NCI-H1092 (cell line): ENCODE measurements at places on chromosomes 2 and 18.
A peak's percentile ranks its signal among the peaks of the same experiment; 100 is the strongest.

GRCh38 chr2:48946449-48947048 is 191.0 kb upstream of the LHCGR start:
- no peak for DNase-seq

DNA sequence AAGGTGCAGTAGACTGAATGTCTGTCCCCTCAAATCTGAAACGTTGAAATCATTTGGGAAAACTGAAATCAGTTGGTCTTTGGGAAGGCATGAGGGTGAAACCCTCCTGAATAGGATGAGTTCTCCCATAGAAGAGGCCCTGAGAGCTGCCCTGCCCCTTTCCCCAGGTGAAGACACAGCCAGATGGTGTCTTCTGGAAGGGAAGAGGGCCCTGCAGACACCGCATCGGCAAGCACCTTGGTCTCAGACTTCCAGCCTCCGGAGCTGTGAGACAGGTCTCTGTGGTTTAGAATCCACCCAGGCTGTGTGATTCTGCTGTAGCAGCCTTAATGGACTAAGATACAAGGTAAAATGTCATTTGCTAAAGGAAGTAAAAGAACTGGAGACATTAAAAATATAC is 42.1 kb upstream of the SNTG2 start:
- no peak for DNase-seq

DNA sequence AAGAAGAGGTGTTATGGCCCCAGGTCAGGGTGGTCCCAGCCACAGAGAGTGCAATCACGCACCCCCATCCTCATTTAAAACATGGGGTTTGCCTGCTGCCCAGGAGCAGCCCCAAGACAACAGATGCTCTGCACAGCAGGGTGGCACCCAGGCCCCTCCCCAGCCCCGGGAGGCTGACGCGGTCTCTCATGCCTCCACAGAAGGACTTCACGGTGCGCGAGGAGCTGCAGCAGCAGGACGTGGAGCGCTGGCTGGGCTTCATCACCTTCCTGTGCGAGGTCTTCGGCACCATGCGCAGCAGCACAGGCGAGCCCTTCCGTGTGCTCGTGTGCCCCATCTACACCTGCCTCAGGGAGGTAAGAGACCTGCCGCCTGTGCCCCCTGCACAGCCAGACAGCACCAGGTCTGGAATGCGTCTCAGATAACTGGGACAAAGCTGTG is 133.7 kb downstream of the SMAD7 start:
- DNase-seq, result no peak

GRCh38 chr2:203662951-203663350 is 43.5 kb upstream of the CD28 start:
- no peak for DNase-seq

DNA sequence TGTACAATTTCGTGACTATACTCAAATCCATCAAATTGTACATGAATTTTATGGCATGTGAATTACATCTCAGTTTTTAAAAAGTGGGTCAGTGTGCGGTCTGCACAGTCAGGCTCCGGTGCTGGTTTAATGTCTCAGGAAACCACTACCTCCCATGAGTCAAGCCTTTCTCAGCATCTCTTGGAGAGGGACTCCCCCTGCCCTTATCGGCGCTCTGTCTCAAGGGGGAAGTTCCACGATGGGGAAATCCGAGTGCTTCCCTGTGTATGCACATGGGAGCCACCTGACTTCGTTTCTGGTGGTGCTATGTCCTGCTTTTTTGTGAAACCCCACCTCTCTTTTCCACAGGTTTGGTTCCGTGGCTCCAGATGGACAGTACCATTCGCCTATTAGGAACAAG is 72.5 kb downstream of the ACOXL start:
- DNase-seq, result no peak

GRCh38 chr18:46725310-46725709 is 31.5 kb downstream of the ST8SIA5 start:
- no peak for DNase-seq

DNA sequence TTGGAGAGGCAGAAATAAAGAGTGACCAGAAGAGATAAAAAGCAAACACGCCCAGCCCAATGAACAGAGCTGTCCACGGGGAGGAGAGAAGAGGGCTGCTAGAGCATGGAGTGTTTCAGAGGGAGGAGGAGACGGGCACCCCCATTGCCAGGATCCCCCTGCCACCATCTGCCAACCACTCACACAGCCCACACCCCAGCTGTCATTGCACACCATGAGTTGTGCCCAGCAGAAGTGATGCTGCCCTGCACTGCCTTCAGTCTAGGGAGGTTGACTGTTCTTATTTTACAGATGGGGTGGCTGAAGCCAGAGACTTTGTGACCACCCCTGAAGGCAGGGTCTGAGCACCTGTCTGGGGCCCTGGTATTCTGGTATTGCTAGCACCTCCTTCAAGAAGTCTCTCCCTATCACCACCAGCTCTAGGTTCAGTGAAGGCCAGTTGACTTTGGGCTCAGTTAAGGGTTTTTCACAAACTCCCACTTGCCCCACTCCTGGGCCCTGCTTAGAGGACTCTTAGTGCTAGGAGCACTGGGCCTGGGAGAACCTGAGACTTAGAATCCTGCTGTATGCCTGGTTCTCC is 2.4 kb downstream of the FABP1 start:
- DNase-seq, result no peak

- DNase-seq, result peak; percentile 1
Measured at GRCh38 chr2:229591611-229592010, 122.7 kb downstream of the DNER start.

GRCh38 chr18:22844628-22845027 is 88.5 kb upstream of the RBBP8 start:
- no peak for DNase-seq

DNA sequence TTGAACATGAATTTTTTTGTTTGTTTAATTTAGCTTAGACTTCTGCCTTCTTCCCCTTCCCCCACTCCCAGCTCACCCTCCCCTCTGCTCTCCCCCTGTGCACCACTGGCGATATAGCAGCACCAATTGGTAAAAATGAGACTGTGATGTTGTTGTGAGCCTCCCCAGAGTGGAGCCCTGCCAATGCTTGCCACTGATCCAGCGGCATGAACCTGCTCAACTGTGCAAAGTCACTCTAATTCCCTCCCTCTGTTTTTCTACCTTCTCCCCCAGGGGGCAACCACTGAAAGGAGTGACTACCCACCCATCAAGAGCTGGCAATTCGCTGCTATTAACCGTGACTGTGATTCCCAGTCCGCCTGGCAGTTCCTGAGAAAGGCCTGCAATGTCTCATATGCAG is 30.2 kb downstream of the KLHL14 start:
- DNase-seq, result no peak

GRCh38 chr2:10039658-10040410 is 3.5 kb upstream of the KLF11 start:
- no peak for DNase-seq

DNA sequence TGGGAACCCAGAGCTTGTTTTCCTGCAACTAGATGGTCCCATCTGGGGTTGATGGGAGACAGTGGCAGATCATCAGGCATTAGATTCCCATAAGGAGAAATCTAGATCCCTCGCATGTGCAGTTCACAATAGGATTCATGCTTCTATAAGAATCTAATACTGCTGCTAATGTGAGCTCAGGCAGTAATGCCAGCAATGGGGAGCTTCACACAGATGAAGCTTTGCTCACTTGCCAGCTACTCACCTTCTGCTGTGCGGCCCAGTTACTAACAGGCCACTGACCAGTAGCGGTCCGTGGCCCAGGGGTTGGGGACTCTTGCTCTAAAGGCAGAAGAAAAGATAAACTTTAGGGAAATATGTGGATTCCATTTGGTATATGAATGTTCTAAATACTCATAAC is 192.9 kb downstream of the AFF3 start:
- DNase-seq, result no peak

GRCh38 chr2:217695033-217695520 is 307.7 kb downstream of the TNS1 start:
- no peak for DNase-seq

GRCh38 chr2:72454189-72454588 is 306.5 kb upstream of the CYP26B1 start:
- no peak for DNase-seq

DNA sequence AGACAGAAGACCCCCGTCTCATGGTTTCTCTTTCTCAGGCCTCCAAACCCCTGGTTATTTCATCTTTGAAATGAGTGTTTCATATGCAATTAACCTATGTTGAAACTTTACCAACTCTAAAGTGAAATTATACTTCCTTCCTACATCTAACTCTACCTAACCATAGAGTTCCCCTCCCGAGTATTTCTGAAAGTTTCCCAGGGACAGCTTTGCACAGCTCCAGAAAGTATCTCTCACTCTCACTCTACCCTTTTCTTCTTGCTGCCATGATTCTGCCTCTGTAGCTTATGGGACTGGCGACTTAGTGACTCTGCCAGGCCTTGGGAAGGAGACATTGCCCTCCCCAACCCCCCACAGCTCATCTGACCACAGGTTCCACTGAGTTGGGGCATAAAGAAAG is 107.9 kb downstream of the B3GNT2 start:
- DNase-seq, result no peak

DNA sequence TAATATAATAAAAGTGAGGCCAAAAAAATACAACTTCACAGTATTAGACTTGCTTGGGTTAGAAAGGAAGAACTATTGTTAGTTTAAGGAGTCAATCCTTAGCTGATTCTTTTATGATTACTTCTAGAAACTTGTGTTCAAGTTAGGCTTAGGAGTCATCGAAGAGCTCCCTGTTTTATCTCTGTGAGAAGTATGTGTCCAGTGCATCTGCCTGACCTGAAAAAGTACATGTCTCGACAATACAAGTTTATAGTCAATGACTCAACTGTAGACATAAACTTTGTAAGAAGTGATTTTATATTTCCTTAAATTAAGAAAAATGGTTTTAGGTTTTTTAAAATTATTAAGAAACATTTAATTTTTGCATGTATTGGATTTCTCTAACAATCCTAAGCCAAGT is 571.2 kb downstream of the ZEB2 start:
- no peak for DNase-seq

GRCh38 chr2:8677646-8678592 is 3.9 kb upstream of the ID2 start:
- DNase-seq, result peak; percentile 47

DNA sequence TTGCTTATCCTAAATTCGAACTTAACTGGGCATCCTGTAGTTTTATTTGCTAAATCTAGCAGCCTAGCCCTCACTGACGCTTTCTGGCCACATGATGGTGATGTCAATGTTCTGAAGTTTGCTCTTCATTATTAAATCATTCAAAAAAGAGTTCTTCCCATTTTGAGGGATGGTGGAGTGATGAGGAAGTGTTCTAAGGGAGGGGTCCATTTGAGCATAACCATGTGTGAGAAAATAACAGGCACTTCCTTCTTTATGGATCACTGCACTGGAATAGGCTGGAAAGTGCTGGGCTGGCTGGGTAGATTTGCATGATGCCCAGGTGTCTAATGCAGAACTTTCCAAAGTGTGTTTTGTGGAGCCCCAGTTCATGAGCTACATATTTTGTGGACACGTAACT is 74.2 kb downstream of the TNFRSF11A start:
- no peak for DNase-seq

DNA sequence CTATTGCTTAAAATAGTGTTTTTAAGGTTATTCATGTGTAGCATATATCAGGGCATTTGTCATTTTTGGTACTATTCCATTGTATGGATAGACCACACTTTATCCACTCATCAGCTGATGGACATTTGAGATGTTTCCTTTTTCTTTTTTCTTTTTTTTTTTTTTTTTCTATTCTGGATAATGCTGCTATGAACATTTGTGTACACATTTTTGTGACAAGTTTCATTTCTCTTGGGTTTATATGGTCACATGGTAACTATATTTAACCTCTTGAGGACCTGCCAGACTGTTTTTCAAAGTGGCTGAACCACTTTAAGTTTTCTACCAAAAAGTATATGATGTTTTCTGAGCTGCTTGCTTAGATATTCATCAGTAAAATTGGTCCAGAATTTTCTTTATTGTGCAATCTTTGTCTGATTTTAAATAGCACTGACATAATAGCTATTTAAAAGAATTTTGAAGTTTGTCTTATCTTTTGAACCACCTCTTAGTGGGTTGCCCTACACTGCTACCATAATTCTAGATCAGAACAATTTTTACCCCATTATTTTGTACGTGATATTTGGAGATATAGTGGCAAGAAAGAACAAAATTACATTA is 219.4 kb upstream of the SIX3 start:
- no peak for DNase-seq

DNA sequence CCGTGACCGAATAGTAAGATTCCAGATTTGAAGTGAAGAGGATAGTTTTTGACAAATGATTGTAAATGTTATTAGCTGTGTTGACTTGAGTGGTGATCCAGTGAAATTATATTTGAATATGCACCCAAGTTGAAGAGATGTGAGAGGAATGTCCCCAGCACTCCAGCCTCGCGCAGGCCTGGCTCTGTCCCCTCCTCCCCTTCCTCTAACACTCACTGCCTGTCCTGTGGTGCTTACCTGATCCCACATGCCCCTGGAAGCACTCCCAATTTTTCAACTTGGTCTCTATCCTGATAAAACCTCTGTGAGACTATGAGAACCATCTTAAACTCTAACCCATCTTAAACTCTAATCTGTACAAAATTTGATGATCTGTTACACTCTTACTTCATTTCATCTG is 154.7 kb upstream of the LRP1B start:
- no peak for DNase-seq

DNA sequence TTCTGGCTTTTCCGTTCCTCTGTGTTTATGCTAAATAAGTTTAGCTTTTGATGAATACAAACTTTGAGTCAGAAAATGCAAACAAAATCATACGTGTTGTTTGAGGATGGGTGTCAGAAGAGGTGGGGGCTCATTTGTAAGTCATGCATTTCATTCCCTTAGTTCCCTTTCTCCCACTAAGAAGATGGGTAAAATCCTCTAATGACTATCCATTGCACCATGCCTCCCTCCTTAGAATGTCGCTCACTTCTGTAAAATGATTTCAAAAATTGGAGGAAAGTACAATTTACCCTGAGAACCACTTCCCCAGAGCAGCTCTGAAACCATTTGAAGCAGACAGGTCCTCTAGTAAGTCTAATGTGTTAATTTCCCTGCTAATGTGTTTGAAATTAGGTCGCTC is 629.6 kb upstream of the VRK2 start:
- DNase-seq, result no peak

GRCh38 chr2:236865052-236865451 is 220.6 kb upstream of the COPS8 start:
- DNase-seq, result no peak

GRCh38 chr2:43224571-43225092 is 1.8 kb downstream of the ZFP36L2 start:
- no peak for DNase-seq

DNA sequence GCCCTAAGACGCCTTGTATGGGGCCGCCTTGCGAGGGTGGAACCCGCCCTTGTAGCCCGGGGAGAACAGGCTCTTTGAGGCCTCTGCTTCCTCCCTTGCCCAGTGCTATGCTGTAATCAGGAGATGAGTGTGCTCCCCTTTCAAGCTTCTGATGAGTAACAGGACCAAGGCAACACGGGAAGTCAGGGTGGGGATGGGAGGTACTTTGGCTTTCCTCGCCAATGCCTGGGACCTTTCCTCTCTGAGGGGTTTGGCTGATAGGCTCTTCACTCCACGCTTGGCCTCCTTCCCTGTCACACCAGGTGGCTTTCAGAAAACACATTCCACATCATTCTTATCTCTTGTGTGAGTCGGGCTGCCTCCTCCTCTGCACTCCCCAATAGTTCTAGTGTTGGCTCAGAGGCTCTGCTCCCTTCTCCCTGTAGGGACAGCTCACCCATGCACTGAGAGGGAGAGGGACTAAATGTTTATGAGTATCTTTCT is 223.7 kb upstream of the TRIB2 start:
- DNase-seq, result no peak

- no peak for DNase-seq
Measured at GRCh38 chr2:147181351-147182029, 663.3 kb upstream of the ACVR2A start.
